Stimulated activated CD4-positive, alpha-beta T cell treated with anti-CD3 and anti-CD28 coated beads, TNF-alpha, amount 100 ng/mL, for 48 hours (primary cell): ENCODE measurements at places on chromosomes 2 and 18.

DNA sequence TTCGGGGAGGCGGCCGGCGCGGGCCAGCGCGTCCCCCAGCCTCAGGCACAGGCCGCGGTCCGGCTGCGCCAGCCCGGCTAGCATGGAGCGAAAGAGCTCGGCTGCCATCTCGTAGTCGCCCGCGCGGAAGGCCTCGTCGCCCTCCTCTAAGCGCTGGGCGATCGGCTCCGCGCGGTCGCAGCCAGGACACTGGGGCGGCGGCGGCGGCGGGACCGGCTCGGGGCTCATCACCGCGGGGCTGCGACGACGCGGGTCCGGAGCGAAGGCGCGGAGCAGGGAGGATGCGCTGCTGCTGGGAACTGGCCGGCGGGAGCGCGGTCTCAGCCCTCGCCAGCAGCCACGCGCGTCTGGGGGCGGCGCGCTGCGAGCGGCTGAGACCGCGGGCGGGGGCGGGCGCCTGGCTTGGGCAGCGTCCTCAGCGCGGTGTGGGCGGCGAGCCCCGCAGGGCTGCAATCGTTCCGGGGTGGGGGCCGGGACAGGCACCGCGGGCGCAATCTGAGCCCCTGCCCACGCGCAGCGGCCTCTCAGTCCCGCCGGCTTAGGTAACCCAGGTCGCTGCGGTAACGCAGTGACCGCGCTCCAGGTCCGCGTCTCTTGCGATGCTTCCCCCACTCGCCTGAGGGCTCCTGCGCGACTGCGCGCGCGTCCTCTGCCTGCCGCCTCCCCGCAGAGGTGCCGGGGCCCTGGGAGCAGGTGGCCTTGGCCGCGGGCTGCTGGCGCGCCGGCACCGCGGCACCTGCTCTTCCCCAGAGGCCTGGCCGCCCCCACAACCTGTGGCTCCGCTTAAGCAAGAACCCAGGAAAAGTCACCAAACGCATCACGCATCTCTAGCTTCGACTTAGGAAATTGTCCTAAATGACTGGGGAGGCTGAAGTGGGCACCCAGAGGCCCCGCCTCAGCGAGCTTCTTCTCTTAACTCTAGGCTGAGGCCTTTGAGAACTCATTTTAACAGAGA lies at the start of gene LONRF2:
LONRF2 (minus strand) TSS at position 636 of the 955 bp plus-strand sequence; CDS start at position 228, 408 bp downstream.
- no peak for DNase-seq

- no peak for DNase-seq
Measured at GRCh38 chr2:168350380-168350779, 103.0 kb upstream of the STK39 start.

GRCh38 chr2:176160251-176160985 lies 3.3 kb downstream of the HOXD3 start:
- no peak for DNase-seq

DNA sequence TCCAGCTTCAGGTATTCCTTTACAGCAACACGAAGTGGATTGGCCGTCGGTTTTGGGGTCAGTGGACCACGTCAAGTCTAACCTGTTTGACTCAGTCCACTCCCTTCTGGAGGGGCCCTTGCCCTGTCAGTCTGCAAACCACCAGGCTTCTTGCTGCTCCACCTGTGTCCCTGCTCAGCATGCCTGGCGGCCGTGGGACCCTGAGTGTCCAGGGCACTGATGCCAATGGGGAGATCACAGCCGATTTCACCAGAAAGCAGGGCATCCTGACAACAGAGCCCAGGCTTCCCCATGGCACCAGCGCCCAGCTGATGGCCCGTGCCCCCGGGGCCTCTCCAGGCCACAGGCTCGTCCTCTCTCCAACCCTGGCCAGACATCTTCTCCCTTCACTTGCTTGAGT lies 41.2 kb upstream of the HS6ST1 start:
- no peak for DNase-seq

- no peak for DNase-seq
Measured at GRCh38 chr2:9276901-9277451, 70.4 kb downstream of the ASAP2 start.

DNA sequence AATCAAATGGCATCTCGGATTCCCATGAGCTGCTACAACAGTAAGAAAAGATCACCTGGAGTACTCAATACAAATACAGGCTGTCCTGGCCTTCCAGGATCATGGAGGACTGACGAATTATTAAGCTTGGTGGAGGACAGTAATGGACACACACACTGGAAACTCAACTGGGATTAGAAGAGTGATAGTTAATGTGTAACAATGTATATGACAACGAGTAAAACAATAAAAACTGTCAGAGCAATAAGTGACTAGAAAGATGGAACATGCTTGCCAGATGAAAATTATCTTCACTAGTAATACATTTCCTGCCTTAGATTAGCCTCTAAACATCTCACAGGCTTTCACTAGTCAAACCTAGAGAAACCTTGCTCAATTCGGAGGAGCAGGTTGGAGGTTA lies 49.2 kb upstream of the CDH20 start:
- no peak for DNase-seq

DNA sequence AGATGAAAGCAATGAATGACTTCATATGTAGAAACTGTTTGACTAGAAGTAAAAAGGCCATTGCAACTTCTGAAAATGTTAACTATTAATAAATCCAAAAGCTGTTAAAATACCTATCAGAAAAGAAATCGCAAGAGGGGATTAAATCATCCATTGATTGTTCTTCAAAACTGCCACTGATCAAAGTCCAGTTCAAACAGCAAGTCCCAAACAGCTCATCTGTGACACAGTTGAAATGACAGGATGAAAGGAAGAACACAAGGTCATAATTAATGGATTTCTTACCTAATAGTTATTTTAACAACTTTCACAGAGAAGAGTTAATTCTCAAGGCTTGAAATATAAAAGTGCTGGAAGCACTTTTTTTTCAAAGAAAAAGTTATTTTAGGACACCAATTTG lies 90.4 kb downstream of the SESTD1 start:
- DNase-seq: no peak

DNA sequence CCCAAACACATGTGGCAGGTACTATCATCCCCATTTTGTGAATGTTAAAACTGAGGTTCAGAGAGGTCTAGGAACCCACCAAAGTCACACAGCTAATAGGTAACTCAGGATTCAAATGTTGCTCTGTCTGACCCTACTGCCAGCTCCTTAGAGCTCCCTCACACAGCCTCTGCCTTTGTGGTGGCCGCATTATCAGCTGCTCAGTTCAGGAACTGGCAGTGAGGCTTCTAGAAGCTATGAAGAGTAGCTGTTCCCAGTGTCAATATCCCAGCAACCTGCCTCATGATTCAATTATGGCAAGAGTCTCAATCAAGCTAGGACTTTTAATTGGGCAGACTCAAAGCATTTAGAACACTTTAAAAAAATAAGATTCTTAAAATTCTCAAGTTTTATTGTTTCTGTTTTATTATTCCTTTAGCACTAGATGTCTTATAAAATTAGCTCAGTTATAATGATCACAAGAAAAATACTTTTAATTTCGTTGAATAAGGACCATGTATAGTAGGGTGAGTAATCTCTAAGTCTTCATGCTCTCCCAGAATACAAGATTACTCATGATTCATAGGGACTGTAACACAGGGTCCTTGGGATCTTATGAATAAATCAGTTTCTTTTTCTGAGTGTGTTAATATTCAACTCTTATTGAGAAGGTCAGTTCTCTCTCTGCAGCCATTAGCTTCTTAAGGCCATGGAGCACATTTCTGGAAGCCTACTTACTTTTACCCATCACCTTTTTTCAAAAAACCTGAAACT lies 342.7 kb downstream of the RND3 start:
- no peak for DNase-seq

DNA sequence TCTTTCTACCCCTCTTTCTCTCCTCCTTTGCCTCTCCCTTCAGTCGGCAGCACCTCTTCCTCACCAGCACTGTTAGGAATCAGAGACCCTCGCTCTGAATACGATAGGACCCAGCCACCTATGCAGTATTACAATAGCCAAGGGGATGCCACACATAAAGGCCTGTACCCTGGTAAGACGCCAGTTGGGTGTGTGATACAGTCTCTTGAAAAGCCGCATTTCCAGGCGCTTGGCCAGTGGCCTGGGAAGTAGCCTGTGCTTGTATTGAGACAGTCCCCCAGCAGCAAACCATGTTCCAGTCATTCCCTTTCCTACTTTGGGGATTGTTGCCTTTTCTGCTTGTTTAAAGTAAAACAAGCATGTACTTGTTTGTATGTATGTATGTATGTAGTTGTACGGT lies 118.4 kb upstream of the DAPL1 start:
- DNase-seq: no peak

GRCh38 chr2:141162314-141162713 lies 968.5 kb downstream of the LRP1B start:
- DNase-seq: no peak

GRCh38 chr2:27860111-27860510 lies 30.1 kb downstream of the RBKS start:
- DNase-seq: no peak

DNA sequence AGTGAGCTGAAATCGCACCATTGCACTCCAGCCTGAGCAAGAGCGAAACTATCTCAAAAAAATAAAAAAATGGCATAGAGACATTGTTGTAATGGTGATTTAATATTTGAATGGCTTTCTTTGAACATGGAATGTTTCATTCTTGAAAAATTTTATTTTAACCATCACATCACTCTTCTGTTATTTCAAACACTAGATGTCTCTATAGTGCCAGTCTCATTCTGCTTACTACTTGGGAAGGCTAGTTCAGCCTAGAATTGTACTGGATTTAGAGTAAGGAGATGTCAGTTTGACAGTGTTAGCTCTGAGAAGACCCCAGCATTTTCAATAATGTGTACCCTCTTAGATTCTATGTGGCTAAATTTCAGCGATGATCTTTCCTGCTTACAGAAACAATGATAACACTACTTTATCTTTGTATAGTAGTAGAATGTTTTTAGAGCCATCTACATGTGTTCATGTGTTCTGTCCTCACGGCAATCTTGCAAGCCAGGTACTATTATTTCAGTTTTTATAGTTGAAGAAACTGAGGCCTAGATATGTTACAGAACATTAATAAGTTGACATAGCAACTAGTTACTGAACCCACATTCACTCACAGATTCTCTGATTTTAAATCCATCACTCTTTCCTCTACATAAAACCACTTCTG lies 142.9 kb upstream of the ZSWIM2 start:
- no peak for DNase-seq

DNA sequence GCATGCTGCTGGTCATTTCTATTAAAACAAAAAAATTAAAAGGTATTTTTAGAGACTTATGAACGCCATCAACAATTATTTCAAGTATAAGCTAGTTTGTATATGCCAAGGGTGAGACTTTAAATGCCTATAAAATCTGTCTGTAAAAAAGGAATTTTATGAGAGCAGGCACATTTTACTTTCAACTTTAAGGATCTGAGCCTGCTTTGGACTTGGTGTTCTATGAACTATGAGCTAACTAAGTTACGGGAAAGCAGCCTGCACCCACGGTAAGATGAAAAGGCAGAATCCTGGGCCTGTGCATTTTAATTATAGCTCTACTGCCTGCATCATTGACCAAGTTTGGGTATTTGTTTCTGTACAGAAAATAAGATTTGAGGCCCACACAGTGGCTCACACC lies 95.4 kb downstream of the PLEKHM3 start:
- DNase-seq: no peak

DNA sequence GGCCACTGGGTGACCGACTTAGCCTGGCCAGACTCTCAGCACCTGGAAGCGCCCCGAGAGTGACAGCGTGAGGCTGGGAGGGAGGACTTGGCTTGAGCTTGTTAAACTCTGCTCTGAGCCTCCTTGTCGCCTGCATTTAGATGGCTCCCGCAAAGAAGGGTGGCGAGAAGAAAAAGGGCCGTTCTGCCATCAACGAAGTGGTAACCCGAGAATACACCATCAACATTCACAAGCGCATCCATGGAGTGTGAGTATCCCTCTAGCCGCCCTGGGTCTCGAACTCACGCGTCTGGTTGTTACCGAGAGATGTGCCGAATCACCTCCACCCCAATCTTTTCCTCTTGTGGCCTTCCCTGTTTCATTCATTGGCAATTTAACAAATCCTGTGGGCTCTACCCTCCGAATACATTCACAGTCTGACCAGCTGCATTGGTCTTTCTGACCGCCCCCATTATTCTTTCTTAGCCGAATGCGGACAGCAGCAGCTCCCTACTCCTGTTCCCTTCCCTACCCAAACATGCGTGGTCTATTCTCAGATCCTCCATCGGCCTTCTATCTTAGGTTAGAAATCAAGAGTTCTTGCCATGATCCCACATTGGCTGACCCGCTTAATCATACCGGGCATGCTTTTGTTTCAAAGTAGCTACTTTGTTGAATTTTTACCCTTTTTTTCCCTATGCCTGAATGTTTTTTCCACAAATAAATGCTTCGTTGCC lies 631 bp downstream of the RPL31 start:
- DNase-seq: no peak

DNA sequence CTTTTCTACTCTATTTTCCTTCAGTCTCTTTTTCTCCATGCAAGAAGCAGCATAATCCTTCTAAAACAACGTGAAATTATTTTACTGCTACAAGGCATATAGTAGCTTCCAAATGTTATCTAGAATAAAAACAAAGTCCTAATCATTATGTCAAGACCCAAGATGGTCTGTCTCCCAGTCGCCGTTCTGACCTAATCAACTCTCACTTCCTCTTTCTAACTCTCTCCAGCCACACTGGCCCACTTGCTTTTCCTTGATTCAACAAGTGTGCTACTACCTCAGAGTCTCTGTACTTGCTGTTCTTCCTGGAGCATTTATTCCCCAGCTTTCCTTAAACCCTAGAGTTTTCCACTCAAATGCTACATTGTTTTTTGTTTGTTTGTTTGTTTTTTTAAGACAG lies 1491.2 kb downstream of the LRP1B start:
- DNase-seq: no peak

- no peak for DNase-seq
Measured at GRCh38 chr2:187169864-187170263, 278.2 kb downstream of the CALCRL start.

DNA sequence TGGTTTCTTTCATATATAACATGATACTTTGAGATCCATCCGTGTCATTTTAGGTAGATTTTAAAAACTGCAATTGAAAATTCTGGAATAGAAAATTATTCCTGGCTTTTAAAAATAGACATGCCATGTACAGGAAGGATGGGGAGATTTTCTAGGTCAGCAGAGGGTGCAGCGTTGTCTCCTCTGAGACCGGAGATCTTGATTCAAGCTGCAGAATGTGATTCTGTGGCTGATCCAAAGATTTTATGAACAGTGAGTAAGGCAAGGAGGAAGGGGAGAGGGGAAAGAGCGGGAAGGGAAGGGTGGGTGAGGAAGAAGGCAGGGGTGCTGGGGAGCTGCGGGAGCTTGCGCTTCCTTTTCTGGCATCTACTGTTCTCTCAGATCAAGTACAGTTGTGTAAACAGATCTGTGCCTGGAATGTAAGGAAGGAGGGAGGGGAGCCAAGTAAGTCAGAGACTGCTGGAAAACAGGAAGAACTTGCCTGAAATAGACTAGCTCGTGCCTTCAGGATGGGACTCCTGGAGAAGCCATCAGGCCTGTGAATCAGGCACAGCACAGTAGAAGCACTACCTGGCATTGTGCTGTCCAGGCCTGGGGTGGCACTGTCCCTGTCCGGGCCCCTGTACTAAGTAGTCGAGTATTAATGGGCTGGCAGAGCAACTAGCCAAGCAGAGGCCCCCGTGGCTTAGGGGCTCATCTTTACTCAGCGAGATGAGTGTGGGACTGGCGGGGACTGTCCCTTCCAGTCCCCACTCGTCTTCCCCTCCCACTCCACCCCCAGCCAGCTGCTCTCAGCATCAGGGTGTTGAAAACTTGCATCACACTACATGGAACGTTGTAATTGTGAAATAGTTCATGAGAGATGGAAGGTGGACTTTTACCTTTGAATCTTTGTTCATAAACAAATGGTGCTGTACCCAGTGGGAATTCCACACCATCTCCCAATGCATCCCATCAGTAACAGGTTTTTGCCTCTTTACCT lies 163.5 kb downstream of the UXS1 start:
- DNase-seq: peak; percentile 47
